Osteocyte (in vitro differentiated cells): ENCODE measurements at places on chromosomes 5 and 9.

DNA sequence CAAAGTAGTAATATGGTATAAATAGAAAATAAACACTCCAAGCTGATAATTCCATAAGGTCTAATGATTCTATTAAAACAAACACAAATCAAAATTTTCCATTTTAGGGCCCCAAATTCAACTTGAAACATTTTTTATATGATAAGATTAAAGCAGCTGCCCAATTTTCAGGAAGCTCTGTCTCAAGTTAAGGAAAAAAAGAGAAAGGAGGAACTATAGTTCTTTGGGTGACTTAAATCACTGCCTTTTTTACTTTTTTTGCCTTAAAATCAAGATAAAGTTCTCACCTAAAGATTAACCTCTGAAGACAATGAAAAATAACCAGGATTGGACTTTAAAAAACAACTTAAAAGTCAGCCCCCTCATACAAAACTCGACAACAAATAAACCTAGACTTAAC is 76.0 kb upstream of the IFNE start:
- DNase-seq: no peak

- peak; percentile 81 for DNase-seq
Observed at GRCh38 chr5:176739461-176740051, 70.8 kb upstream of the UNC5A start.

DNA sequence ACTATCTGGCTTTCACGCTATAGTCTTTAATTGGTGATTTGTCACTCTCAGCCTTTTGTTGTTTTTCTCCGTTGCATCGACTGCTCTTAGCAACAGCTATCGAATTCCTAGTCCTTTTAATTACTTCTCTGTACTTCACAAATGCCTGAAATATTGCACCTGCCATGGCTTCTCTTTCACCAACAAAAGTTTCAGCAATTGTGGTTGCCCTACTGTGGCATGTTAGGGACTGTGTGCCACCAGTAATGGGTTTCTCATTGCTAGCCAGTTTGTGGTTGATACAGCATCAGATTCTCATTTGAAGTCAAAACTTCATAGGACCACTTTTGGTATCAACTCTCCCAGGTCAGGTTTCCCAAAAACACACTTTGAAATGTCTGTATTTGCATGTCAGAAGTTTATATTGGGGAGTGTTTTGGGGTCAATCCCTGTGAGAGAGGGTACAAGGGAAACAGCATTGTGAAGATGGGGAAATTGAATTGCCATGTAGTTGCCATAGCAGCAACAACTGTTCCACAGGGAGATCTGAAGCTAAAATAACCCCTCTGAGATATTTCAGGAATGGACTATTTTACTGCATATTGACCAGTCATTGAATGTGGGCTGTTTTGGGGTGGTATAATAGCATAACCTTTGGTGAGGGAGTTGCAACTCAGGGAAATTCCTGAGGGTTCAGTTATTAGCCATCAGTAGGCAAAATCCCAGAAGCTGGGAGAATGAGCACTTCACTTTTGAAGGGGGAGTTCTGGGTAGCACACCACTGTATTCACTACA is 99.2 kb downstream of the WDR70 start:
- no peak for DNase-seq

GRCh38 chr5:100758780-100759179 is 144.3 kb downstream of the ST8SIA4 start:
- no peak for DNase-seq

DNA sequence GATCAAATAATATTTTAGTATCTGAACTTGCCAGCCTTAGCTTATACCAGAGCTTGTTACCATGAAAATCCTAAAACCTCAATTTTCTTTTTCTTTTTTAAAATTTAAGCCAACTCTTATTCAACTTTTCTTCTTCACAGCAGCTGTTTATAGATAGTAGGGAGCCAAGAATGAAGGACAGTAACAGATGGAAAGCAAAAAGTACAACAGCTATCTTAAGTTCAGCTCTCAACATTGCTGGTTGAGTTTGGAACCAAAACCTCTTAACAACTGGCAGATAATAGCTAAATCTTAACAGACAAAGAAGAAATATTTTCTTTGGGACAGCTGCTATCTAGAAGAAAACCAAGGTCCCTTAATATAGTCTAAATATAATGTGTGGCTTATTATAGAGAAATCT is 74.7 kb downstream of the PJA2 start:
- no peak for DNase-seq

DNA sequence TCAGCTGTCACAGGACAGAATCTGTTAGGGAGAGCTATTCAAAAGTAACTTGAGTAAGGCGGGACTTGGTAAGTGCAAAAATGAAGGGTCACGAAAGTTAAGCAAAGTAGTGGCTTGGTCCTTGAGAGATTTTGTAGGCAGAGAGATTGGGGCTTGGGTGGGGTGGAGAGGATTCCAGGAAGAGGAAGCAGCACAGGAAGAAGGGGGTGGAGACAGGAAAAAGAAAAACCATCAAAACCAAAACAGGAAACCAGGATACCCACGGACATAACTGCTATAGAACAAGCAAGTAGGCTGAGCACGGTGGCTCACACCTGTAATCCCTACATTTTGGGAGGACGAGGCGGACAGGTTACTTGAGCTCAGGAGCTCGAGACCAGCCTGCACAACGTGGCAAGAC is 3.7 kb downstream of the ROPN1L start:
- peak; percentile 40 for DNase-seq

- no peak for DNase-seq
Observed at GRCh38 chr9:120886490-120886967, 9.5 kb upstream of the PHF19 start.

GRCh38 chr9:83920469-83920926 is 734 bp downstream of the KIF27 start:
- DNase-seq: no peak

DNA sequence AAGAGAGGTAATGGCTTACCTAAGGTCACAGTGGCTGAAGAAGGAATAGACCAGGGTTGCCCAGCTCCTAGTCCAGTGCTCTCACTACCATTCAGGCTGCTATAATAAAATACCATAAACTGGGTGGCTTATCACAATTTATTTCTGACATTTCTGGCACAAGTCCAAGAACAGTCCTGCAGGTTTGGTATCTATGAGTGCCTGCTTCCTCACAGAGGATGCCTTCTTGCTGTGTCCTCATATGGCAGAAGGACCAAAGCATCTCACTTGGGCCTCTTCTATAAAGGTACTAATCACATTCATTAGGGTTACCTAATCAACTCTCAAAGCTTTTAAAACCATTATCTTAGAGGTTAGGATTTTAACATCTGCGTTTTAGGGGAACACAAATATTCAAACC is 17.2 kb downstream of the STARD4 start:
- no peak for DNase-seq

GRCh38 chr5:32095261-32095671 is 78.9 kb downstream of the GOLPH3 start:
- DNase-seq: peak; percentile 48

DNA sequence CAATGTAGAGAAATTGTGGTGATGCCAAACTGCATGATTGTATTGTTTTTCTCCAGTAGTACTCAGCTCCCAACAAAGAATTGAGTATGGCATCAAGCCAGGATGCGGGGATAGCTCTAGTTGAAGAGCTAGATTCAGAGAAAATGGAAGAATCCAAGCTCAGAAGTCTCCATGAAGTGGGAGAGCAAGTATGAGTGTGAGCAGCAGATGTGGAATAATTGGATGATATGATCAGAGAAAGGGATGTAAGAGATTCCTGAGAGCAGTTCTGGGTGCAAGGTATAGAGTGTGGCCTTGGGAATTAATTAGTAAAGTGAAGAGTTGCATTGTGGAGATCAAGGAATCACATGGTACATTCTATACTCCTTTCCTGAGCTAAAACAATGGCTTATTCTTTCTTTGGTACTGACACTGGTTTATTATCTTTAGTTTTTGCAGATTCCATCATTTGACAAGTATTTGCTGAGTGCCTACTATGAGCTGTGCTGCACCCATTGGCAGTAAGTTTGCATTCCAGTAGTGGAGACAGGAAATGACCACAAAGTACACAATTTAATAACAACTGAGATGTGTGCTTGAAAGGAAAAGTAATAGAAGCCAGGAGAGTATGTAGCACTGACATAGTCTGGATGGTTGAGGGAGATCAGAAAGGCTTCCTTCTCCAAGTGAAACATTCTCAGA is 177.1 kb downstream of the CPLANE1 start:
- no peak for DNase-seq

DNA sequence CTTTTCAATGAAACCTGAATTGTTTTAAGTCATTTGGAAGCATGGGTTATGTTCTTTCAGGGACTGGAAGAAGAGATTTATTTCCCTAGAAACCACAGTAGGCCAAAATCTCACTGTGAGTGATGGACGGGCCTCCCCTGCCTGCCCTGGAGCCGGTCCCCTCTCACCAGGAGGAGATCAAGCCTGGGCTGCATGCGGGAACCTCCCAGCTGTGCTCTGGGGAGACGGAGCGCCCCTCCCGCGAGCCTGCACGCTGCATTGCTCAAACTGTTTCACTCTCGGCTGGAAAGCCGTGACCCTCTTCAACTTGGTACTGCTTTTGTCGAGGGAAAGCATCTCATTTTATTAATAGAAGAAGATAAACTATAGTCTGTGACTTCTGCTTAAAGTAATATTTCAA is 85.4 kb downstream of the IRX2 start:
- no peak for DNase-seq

GRCh38 chr5:10672146-10673016 is 88.7 kb downstream of the DAP start:
- no peak for DNase-seq

DNA sequence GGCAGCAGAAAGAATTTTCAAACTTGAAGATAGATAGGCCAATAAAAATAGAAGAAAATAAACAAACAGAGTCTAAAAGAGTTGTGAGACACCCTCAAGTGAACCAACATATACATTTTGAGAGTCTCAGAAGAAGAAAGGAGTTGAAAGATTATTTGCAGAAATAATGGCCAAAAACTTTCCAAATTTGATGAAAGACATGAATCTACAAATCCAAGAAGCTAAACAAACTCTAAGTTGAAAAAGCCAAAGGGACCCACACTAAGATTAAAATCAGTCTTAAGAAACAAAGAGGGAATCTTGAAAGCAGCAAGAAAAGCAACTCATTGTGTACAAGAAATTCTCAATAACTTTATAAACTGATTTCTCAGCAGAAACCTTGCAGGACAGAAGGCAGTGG is 137.0 kb downstream of the SAXO1 start:
- DNase-seq: no peak

DNA sequence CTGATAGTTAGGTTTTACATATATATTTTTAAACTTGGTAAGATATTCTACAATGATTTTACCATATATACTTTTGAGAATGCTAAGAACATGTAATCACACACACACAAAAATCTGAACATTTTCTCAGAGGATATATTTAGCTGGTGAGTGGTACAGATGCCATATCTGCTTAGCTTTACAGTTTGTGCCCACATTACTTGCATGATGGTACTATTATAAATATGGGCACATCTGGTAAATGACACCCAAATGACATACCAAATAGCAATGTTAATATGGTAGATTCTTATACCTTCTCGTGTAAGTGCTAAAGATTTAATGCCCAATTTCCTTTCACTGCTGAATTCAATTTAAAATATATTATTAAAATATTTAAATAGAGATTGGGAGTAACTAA is 56.6 kb downstream of the LSM11 start:
- DNase-seq: no peak

GRCh38 chr5:33073881-33074327 is 362.8 kb downstream of the NPR3 start:
- DNase-seq: no peak

DNA sequence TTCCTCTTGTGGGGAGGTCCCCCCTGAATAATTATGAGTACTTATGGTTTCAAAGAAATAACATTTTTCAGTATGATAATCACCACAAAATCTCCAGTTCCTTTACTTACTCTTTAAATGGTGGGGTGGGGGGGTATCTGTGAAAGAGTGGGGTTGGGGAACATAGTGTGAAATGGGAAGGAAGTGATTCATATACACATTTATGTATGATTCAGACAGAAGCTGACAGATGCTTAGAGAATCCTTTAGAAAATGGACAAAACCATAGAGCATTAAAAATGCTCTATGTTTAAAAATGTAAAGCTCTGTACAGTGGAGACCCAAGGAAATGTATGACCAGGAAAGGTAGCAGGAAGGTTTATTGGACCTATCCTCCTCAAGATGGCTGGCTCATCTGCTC is 267.5 kb upstream of the GRIA1 start:
- DNase-seq: no peak

DNA sequence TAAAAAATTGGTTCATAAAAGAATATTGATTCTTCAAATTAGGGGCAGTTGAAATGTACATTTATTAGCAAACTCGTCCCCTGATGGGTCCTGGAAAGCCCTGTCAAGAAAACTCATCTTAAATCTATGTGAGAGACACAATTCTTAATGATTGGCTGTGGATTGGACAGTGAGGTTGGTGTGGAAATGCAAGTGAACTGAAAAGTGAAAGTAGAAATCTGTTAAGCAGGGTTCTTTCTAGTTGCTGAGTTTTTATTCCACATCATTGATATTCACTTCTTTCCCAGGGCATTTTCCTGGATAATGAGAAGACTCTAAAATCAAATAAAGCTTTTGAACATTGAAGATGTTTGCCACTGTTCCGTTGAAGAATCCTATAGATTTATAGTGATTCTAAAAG is 292.4 kb downstream of the MAST4 start:
- no peak for DNase-seq

- DNase-seq: no peak
Observed at GRCh38 chr5:38519476-38519875, 37.0 kb downstream of the LIFR start.

DNA sequence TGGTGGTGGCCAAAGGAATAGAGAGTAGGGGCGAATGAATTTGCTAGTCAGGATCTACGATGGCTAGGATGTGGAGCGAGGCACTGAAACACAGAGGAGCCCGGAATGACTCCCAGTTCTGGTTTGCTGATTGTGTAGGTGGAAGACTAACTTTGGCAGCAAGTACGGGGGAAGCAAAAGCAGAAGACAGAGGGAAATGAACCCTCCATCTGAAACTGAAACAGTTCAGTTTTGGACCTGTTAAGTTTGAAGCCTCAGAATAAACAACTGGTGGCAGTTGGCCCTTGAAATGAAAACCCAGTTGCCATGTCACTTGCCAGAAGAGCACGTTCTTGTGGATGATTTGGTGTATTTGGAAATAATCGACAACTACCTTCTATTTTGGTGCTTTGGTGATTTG is 15.4 kb upstream of the SMIM15 start:
- no peak for DNase-seq

DNA sequence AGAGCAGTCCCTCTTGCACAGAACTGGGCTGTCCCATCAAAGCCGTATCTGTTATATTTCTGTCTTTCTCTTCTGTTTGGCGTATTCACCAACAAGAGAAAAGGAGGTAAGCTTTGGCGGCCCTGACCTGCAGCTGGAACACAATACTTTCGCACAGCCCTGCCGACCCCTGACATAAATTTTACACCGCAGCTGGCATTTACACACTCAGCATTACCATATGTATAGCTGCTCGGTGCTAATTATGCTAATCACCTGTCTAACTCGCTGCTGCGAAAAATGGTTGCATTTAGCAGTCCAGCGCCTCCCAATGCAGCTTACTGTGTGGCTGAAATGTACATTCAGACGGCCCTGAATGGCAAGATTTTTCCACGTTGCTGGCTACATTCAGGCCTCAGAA is 20.8 kb downstream of the PTCH1 start:
- no peak for DNase-seq
